Left renal pelvis (tissue), 4 donors: ENCODE measurements at places on chromosomes 16 and 17. TPM values are rescaled to one million over a fixed set of nuclear protein-coding genes. Genes with fewer than 3 reads are reported as not detected.

DNA sequence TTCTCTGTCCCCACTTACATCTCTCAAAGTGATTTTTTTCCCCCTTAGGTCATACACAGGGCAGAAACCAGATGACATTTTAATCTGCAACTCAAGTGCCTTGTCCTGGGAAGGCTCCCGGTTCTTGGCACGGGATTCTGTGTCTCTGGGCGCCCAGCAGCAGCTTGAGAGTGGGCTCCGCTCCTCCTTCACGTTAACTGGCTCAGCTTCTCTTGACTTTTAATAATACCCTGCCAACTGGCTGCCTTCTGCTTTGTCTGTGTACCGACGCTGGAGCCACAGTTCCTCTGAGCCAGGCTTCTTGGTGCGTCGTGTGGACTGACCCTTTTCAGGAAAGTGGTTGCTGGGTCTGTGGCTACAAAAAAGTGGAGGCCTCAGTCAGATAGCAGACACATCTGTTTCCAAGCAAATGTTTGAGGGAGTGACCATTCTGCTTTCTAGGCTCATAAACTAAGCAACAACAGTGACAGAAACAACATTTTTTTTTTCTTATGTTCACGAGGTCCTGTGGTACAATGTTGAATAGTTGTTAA lies 64.9 kb downstream of the IRF8 start:
- no peak for DNase-seq

The ACSM3 gene
- polyA plus RNA-seq = 98.6 TPM

GRCh38 chr17:27977751-27978688 lies 64.5 kb upstream of the NLK start:
- no peak for DNase-seq

The CRHR1 gene
- 0.17 TPM for polyA plus RNA-seq

The LGALS9 gene
- polyA plus RNA-seq = 15.7 TPM

DNA sequence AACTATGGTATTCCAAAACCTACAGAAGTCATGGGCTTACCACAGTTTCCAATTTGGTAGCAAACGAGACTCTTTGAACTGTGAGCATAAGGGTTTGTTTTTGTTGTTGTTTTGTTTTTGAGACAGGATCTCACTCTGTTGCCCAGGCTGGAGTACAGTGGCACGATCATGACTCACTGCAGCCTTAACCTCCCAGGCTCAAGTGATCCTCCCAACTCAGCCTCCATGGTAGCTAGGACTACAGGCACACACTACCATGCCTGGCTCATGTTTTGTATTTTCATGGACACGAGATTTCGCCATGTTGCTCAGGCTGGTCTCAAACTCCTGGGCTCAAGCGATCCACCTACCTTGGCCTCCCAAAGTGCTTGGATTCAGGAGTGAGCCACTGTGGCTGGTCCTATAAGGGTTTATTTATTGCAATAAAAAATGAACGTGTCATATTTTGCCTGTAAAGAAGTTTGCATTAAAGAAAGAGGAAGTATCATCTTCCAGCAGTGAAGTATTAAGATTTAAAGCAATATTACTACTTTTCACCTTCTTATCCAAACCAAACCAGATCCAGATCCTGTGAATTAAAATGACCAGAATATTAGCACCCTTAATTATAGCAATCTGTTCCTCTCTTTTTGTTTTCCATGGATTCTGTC lies 37.2 kb downstream of the KCNJ2 start:
- DNase-seq = no peak

DNA sequence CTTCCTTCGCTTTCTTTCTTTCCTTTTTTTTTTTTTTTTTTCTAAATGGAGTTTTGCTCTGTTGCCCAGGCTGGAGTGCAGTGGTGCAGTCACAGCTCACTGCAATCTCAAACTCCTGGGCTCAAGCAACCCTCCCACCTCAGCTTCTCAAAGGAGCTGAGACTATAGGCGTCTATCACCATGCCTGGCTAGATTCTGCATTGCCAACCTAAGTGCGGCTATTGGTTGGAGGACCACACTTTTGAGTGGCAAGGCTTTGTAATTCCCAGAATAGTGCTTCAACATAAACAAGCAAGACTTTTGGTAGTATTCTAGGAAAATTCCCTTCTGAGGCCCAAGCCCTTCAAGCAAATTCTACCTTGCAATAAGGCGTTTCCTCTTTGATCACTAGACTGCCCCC lies 107.8 kb downstream of the YPEL2 start:
- no peak for DNase-seq

- peak; percentile 61 for DNase-seq
Measured at GRCh38 chr17:80441133-80441578, 26.2 kb downstream of the ENDOV start.

The RNF135 gene
- 16.5 TPM for polyA plus RNA-seq

- no peak for DNase-seq
Measured at GRCh38 chr17:61469474-61469873, 17.3 kb downstream of the TBX4 start.

- DNase-seq = no peak
Measured at GRCh38 chr16:62194828-62195227, 158.6 kb upstream of the CDH8 start.

DNA sequence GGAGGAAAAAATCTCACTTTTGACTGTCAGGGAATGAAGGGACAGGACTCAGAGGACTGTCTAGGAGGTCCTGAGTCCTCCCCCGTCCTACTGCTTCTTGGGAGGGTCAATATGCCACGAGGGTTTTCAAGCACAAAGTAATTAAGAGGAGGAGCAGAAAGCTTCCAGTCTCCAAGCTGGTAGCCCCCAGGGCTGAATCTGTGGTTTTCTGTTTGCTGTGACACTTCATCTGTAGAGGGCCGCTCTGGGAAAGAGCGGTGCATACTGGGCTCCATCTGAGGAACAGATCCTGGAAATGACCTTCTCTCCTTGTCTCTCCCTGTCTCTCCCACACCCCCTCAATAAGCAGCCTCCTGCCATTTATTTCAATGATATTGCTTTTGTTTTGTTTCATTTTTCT lies 180.1 kb upstream of the SDK2 start:
- no peak for DNase-seq

GRCh38 chr16:61364990-61365389 lies 671.2 kb downstream of the CDH8 start:
- no peak for DNase-seq

GRCh38 chr16:4785758-4786433 lies 2.2 kb downstream of the SEPTIN12 start:
- DNase-seq = no peak

The CHCT1 gene
- polyA plus RNA-seq = not detected
